ENCODE measurements at places on chromosomes 5 and 9. TPM values are rescaled to one million over a fixed set of nuclear protein-coding genes. Genes with fewer than 3 reads are reported as not detected.

GRCh38 chr5:76794871-76795270, 24.0 kb upstream of the F2RL1 start:
- no peak for DNase-seq

- DNase-seq, result no peak
These were observed 54.3 kb downstream of the NR3C1 start for GRCh38 chr5:143349177-143349576.

DNA sequence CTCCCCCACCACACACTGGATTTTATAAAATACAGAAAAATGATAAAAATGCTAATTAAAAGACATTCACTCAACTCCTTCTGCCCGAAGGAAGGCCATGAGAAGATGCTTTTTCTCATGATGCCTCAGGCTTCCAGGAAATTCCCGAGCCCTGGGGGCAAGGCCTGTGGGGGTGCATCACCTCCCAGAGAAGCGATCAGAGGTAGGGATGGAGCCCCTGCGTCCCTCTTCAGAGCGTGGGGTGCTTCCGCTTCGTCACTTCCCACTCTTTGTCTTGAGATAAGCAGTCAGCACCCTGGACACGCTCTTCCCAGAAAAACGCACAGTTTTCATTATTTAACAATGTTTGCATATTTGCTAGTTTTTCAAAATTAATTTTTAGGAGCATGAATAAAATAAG, 33.3 kb upstream of the SH3PXD2B start:
- no peak for DNase-seq

DNA sequence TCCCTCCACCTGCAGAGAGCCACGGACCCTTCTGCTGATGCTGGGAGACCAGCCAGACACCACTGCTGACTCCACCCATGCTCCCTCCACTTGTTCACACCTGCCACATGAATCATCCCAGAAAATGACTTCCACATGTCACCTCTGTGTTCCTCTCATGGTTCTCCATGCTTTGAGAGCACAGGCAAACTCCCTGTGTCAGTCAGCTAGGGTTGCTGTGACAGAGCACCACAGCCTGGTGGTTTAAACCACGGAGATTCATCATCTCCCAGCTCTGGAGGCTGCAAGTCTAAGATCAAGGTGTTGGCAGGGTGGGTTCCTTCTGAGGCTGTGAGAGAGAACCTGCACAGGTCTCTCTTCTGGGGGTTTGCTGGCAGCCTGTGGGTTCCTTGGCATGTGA, 381.4 kb downstream of the GADD45G start:
- DNase-seq, result no peak

KCNV2 gene
- total RNA-seq, result not detected

DNA sequence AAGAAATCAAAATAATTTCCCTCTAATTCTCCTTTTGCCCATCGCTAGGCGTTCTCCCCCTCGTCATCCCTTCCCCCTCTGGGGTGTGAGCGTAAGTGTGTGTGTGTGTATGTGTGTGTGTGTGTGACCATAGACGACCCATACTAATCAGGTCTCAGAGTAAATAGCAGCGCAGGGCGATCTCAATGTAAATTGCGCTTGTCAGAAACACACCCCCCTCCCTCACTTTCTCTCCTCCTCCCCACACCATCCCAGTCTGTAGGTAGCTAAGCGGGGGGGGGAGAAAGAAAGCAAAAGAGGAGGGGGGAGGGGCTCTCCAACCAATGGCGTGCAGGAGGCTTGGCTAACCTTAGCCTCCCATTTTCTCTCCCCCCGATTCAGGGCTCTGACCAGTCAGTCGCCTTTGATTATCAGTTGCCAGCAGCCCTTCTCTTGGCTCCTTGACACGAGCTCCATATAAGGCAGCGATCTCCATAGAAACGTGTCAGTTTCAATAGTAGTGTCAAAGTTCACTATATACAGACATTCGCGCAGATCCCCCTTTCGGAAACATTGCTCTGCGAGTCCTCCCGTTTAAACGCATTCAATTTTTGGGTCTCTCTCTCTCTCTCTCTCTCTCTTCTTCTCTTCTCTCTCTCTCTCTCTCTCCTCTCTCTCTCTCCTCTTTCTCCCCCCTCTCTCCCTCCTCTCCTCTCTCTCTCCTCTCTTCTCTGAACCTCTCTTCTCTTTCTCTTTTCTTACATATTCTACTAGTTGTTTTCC, at the start of gene NR2F1:
TSS of gene NR2F1 (plus strand) at position 546 of the 762 bp plus-strand sequence. CDS start 1,802 bp downstream, outside the sequence.
- DNase-seq, result peak; percentile 100

OBP2B gene
- not detected for total RNA-seq

DNA sequence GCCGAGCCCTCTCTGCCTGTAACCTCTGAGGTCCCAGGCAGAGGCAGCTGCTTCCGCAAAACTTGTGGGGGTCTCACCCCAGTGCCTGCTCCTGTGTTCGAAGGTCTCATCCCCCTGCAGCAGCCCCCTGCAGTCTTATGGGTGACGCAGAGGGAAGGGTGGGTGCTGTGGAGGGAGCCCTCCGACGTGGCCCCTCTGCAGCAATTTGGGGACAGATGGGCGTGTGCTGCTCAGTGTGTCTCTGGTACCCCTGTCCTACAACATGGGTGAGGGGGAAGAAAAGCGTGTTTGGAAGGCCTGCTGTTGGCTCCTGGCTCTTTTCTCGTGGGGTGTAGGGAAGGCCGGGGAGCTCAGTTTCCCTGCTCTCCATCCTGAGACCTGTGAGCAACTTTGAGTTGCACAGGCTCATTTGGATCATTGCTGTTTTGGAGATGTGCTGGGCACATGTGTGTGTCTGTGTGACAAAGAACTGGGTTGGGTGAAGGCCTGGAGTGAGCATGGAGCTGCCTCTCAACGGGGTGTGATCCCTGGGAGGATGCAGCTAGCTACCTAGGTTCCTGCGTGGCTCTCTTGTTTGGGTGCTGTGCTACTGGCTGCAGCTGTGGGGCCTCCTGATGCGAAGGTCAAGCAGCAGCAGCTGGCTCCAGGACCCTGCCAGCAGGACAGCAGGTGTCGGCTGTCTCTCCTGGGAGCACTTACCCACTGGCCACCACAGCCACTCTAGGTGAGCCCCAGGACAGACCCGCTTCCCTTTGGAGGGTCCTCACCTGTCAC, 179.6 kb upstream of the PITX1 start:
- DNase-seq, result no peak

ERAP2 gene
- total RNA-seq, result 3.9 TPM

CTXN3 gene
- not detected for total RNA-seq

DNA sequence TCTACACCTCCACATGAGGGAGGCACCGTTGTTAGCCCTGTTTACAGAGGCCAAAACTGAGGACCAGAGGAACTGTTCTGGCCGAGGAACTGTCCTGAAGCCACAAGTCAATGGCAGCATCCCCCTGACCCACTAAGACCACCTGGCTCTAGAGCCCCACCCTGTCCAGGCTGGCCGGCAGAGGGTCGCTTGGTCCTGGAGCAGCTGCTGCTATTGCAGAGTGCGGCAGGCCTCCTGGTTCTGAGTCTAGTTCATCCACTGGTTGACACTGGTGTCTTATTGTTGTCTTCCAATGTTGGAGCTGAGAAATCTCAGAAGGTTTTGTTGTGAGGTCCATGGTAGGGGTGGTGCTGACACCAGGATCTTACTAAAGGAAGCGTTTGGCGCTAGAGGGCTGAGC, 26.6 kb upstream of the ANGPTL2 start:
- no peak for DNase-seq

DNA sequence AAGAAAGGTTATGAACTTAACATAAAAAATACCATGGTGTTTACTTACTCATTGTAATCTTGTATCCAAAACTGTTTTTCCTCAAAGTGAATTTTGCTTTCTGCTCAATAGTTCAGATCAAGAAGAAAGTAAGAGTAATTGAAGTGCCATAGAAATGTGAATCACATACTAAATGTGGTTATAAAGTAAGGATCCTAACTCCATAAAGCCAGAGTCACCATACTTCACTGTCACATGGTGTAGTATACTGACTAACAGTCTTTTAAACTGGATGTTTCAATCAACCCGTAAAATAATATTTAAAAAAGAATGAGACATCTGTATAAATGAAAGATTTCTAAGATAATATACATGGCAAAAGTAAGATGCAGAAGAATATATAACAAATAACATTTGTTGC, 72.1 kb downstream of the NIPBL start:
- DNase-seq, result no peak

LHX2 gene
- not detected for total RNA-seq

RIC1 gene
- total RNA-seq, result 37.3 TPM

FASTKD3 gene
- total RNA-seq, result 7.8 TPM

GRCh38 chr9:42388146-42388690, 204.8 kb downstream of the SPATA31A6 start:
- DNase-seq, result peak; percentile 17

PCDHGA9 gene
- 1.4 TPM for total RNA-seq

- DNase-seq, result no peak
These were observed 12.2 kb upstream of the PDZD2 start for GRCh38 chr5:31626604-31627234.

- no peak for DNase-seq
These were observed 140.4 kb upstream of the ADRA1B start for GRCh38 chr5:159775890-159776289.

TCF7 gene
- total RNA-seq, result 0.25 TPM

DNA sequence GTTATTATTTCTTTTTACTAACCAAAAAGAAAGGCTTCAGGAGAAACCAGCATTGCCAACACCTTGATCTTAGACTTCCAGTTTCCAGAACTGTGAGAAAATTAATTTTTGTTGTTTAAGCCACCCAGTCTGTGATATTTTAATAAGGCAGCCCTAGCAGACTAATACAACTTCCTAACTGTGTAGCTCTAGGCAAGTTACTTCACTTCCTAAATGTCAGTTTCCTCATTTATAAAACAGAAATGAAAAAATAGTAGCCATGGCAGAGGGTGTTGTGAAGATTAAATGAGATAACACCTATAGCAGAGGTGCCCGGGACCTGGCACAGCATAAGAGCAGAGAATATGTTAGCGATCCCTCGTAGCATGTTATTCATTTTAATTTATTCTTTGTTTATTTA, 66.6 kb upstream of the HAND1 start:
- DNase-seq, result no peak

DNA sequence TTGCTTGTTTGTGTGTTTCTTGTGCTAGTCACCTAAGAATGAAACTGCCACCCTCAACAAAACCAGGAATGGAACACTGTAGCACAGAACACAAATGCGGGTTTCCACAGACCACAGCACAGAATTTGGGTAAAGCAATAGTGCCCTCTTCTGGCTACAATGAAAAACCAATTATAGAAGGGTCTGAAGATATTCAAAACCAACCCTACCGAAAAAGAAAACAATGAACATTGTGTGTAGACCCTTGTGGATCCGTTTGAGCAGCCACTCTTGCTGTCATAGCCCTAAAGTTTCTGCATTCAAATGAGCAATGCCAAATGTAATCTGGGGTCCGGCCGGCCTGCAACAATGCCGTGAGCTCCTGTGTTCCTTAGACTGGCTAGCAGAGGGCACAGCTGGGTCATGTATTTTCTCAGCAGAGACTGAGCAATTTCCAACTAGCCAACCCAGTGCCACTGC, 8.3 kb upstream of the ENC1 start:
- DNase-seq, result peak; percentile 62

- no peak for DNase-seq
These were observed 173.4 kb downstream of the NR3C1 start for GRCh38 chr5:143229896-143230675.

GLRA1 gene
- total RNA-seq, result not detected

- DNase-seq, result no peak
These were observed 72.5 kb downstream of the APTX start for GRCh38 chr9:32928912-32929311.

DNA sequence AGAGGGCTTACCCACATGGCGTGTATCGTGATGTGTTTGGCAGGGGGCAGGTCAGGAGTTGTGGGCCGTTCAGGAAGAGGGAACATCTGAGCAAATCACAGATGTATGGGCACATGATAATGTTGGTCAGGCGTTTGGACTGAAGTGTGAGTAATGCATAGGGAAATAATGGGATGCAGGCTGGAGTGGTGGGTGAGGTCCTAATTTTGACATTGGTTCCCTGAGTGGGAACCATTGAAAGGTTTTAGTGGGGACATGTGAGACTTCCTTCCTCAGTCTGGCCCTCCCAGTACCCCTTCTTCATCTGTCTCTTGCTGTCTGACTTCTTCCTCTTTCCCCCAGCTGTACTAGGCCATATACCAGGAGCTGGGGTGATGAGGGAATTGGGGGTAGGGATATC, 7.6 kb downstream of the OTULIN start:
- DNase-seq, result no peak

DNA sequence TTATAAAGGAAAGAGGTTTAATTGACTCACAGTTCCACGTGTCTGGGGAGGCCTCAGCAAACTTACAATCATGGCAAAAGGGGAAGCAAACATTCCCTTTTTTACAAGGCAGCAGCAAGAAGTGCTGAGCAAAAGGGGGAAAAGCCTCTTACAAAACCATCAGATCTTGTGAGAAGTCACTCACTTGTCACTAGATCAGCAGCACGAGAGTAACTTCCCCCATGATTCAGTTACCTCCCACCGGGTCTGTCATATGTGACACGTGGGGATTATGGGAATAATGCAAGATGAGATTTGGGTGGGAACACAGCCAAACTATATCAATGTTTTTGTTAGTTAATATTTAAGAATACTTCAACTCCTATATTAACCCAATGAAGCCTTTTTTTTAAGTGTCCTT, 275.2 kb upstream of the CDH9 start:
- no peak for DNase-seq

DNA sequence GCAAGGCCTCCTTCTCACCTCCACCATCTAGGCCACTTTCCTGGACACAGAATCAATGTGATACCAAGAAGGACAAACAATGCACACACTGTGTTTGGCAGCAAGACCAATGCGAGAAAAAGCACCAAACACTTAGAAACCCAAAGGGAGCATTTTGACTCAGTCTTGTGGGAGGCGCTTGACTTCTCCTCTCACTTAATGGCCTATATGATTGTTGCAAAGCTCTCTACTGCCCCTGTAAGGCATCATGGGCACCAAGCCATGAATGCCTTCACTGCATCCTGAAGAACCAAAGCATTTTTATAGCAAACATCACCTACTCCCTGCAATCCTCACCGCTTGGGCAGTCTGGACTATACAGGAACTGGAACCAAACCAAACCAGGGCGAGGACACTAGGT, 57.5 kb downstream of the CDH6 start:
- no peak for DNase-seq

- DNase-seq, result no peak
These were observed 545.2 kb upstream of the ACO1 start for GRCh38 chr9:31839273-31839672.

ACTBL2 gene
- not detected for total RNA-seq

DNA sequence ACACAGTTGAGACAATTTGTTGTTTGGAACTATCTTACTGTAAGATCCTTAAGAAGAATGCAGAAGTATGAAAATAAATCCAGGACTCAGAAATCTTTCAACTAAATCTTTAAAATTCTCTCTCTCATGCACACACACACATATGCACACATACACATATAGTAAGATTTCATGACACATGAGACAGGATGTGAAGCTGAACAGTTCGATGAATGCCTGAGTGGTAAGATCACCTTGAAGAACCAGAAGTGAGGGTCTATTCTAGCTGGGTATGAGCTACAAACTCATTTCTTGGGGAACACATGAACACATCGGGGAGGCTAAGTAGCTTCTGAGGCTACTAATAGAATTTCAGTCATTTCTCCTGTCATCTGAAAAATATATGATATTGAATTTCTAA, 153.6 kb downstream of the TMC1 start:
- DNase-seq, result no peak

NR4A3 gene
- total RNA-seq, result under 0.01 TPM

All from dermis microvascular lymphatic vessel endothelial cell (primary cell).